MG63 (cell line): ENCODE measurements at places on chromosomes 6 and 20. TPM values are rescaled to one million over a fixed set of nuclear protein-coding genes. Genes with fewer than 3 reads are reported as not detected.

HLA-DQB1 gene
- total RNA-seq, result not detected in 2 replicates

ZDHHC14 gene
- 1.6 and 4.4 TPM in 2 replicates for total RNA-seq

DNA sequence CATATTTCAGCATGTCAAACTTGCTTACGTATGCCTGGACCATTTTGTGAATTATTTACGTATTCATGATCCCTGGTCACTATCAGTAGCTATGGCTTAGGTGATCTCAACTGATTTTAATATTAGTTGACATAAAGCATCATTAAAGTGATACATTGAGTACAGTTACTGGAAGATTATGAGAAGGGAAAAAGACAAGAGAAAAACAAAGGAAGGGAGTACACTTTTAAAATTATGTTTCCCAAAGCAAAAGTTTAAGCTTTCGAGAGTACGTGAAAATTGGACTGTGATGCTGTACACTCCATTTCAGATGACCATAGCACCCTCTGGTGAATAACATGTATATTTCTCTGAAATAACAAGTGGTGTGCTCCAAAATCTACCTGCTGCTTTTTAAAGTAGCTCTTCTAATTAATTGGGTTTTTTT, 215.0 kb upstream of the HSF2 start:
- DNase-seq, result no peak

DNA sequence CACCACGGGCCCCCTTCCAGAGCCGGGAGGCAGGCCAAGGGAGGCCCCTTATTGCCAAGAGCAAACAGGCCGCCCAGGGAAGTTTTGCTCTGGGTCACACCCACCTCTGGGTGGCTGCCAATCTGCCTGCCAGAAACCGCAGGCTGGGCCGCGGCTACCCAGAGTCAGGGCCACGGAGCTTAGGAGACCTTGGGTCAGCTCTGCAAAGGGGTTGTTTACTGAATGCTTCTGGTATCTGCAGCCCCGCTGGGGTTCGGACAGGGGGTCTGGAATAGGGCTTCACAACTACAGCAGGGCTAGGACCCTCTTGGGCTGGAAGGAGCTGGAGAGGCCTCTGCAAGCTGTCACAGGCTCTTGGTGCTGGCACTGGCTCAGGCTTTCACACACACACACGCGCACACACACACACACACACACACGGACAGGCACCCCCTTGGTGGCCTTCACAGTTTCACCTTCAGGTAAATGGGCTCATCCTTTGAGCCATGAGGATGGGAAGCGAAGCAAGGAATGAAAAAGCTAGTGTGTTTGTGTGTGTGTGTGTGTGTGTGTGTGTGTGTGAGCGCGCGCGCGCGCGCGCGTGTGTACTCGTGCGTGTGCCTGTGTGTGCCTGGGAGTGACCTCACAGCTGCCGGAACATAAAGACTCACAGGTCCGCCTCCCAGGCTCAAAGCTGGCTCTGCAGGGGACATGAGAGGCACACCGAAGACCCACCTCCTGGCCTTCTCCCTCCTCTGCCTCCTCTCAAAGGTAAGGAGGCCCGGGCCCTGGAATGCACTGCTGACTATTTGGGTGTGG, at the start of gene CCN5:
CCN5 (plus strand) TSS at position 669 of the 798 bp plus-strand sequence; CDS start at position 691, 22 bp downstream.
- peak; percentile 96 for DNase-seq
